NCI-H510A treated with DMSO at 0.1 percent for 48 hours (cell line): ENCODE measurements at places on chromosomes 7 and 10.
A peak's percentile ranks its signal among the peaks of the same experiment; 100 is the strongest.

- DNase-seq, result no peak
Measured at GRCh38 chr7:46681865-46682503, 760.9 kb upstream of the IGFBP3 start.

- no peak for DNase-seq
Measured at GRCh38 chr10:3293581-3294431, 121.2 kb upstream of the PITRM1 start.

GRCh38 chr10:28807760-28808613 is 130.7 kb downstream of the BAMBI start:
- DNase-seq, result no peak

- no peak for DNase-seq
Measured at GRCh38 chr7:38905056-38905759, 3.8 kb downstream of the VPS41 start.

DNA sequence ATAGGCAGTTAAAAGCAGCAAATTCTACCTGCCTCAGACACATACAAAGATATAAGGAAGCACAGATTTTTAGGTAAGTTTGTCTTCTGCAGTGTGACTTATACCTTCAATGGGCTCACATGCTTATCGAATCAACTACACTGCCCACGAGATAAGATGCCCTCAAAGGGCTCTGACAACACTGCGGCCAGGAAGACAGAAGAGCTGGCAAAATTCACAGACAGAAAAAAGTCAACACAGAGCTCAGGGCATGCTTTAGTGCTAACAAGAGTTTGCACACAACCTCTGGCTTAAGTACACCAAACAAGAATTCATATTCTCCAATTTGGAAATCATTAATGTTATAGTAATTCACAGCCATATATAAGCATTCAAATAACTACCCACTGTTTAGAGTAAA is 62.3 kb downstream of the LARP4B start:
- no peak for DNase-seq

DNA sequence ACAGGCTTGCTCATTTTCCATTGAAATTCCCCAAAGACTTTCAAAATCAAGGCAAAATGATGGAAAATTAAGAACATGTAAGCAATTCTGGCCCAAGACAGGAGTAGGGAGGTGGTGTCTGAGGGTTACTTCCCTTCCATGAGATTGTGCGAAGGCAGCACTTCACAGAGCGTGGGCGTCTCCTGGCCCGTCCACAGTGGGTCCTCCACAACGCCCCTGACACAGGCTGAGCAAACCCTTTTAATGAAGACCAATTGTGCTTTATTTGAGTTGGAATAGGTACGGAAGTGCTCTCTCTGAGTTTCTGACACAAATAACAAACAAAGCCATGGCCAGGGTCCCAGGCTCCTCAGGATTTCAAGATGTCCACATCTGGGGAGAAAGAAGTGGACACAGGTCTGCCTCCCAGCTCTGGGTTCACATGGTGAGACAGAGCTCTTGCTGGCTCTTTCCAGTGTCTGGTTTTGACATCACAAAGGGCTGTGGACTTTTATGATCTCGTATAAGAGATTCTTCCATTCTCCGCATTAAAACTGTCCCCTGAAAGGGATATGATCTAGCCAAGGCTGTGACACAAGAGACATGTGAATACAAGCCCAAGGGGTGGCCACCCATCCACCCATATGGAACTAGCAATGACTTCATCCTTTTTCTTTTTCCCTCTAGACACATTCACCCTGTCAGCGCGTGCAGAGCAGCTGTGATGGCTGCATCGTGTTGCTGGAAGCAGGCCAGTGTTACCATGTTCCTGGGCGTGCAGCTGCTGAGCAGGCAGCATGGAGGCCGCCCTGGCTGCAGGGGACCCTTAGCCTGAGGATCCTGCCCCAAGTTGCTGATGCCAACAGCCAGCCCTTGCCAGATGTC is 145.6 kb downstream of the ADAM12 start:
- DNase-seq, result peak; percentile 18

GRCh38 chr10:28838908-28839307 is 161.6 kb downstream of the BAMBI start:
- no peak for DNase-seq

DNA sequence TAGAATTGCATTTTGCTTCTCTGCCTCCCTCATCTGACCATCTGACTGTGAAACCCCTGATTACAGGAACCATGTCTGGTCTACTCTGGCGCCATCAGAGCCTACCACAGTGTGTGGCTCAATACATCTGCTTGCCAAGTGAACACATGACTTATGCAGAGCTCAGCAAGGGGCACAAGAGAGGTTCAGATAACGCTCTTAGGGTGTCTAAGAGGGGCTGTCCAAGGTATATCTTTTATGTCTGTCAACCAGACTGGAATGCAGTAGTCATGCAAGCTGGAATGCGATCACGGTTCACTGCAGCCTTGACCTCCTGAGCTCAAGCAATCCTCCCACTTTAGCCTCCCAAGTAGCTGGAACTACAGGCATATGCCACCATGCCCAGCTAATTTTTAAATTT is 10.3 kb upstream of the RRP12 start:
- no peak for DNase-seq

- DNase-seq, result no peak
Measured at GRCh38 chr10:11646450-11646849, 35.0 kb upstream of the USP6NL start.

- no peak for DNase-seq
Measured at GRCh38 chr7:11430112-11430511, 401.9 kb downstream of the THSD7A start.

DNA sequence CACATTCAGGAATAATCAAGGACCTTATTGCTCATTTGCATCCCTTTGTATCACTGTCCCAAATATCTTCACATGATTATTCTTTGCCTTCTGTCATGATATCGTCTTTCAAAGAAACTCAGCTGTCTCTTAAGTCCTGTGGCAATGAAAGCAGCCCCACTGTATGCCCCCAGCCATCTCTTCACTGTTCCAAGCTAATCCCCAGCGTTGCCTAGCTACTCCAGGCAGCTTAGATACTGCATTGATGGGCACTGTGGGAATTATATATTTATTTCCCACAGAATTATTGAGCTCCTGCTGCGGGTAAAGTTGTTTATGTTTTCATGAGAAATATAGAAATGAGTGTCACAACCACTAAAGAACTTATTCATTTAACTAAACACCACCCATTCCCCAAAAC is 38.8 kb downstream of the SND1 start:
- no peak for DNase-seq

GRCh38 chr10:116660860-116661259 is 40.1 kb downstream of the PNLIPRP2 start:
- no peak for DNase-seq

GRCh38 chr10:117539361-117539773 is 3.2 kb upstream of the EMX2 start:
- DNase-seq, result no peak

DNA sequence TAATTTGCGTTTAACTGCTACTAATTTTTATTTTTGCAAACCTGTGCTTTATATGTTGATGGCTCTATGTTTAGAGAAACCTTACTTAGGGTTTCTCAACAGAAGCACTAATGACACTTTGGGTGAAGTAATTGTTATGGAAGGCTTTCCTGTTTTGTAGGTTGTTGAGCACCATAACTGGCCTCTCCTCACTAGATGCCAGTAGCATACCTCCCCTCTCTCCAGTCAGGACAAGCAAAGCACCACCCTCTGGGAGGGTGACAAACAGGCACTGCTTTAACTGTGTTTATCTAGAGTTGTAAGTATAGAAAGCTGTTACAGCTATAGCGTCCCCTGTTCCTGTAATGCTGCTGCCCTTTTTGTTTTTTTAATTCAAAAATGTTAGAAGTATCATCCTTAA is 60.9 kb downstream of the WAC start:
- DNase-seq, result no peak

DNA sequence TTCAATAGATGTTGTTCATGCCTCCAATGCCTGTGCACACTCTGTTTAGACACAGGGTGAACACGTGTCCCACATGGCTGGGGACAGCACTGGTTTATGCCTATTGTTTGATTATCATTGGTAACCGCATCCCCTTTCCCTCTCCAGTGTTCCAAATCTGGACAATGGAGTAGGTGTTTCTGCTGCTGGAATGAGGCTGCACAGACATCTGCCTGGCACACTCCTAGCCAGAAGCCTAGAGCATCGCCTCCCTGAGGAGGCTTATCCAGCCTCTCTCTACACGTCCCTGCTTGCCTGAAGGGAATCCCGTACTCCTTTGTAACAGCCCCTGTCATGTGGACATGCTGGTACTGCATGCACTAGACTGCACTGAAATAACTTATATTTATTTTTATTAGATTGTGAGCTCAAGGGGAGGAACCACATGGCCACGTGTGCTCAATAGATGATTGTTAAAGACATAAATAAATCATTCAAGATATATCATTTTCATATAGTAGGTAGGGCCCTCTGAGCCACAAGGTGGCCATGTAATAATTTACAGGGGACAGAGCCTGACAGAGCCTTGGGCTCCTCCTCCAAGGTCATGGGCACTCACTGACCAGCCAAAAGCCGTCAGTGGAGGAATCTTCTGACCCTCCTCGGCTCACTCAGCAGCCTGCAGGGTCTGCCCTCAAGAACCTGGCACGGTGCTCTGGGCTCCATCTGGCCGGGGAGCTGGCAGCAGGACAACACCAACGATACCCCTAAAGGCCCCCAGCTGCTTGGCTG is 310.9 kb upstream of the ZNF32 start:
- DNase-seq, result no peak

GRCh38 chr7:142385491-142386340 is 127.9 kb upstream of the PRSS58 start:
- no peak for DNase-seq

DNA sequence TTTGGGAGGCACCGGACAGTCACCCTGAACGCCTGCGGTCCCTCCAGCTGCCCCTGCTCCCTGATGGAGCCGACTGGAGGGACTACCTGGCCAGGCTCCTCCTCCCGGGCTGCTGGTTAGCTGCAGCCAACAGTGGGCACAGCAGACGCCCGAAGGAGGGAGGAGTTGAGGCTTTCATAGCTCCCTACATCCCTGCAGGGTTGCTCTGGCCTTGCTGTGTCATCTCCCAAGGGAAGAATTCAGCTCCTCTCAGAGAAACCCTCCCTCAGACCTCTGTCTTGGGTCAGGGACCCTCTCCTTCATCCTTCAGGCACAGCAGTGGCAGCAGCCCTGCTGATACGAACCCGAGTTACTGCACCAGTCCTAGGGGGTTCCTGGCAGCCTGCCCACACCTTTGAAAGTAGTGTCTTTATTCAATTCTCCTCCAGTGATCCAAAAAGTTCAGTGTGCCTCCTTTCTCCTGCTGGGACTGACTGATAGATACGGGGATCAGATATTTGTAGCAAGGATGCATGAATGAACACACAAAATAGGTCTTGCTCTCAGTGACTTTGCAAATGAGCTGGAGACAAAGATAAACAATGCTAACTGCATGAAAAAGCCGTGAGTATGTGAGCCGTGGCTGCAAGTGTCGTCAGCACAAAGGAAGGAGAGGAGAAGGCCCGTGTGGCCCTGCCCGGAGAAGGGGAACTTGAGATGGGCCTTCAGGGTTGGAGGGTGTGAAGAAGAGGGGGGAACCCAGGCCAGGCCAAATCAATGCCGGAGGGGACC is 136.6 kb downstream of the PRKAG2 start:
- DNase-seq, result no peak

GRCh38 chr7:131281266-131282048 is 46.2 kb upstream of the MKLN1 start:
- DNase-seq, result no peak

DNA sequence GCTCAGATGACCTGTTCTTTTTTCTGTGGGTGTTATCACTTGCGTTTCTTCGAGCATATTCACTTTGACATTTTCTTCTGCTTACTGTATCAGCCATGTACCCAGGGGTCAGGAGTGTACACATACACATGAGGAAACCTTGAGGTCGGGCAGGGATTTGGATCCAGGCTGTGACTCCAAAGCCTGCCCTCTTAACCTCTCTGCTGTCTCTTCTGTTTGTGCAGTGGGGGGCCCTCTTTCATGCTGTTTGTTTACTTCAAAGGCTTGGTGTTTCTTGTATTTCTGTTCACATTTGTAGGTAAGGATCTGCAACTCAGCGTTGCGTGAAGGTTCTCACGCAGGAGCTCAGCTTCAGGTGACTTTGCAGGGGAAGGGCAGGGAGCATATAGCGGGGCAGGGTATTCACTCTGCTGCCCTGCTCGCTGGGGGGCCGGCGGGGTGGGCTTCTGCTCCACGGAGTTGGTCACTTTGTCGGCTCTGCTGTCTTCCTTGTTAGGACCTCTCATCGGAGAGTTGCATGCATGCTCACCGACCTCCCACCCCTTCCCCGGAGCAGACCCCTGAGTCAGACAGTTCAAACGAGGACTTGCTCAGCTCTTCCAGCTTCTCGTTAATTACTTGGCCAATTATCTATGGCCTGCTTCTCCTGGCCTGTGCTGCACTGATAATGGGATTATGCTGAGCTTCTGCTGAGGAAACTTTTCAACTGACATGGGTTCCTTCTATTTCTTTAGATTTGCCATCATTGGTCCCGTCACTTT is 77.5 kb downstream of the SDK1 start:
- DNase-seq, result no peak

DNA sequence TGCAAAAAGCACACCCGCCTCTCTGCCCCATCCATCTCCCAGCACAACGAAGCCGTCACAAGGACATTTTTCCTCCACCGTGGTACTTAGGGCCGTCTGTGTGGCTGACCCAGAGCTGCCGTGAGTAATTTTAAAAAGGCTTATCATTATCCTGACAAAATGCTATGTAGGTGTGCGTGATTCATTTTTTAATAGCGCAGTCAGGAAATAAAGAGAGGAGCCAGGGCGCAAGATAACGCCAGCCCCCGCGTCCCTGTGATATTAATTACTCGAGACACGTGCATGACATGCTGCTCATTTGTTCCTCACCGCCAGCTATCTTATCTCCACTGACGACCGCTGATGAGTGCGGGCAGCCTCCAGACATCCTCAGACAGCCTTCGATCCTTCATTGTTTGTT is 332.7 kb upstream of the PFKP start:
- DNase-seq, result no peak

GRCh38 chr10:71392791-71393781 is 3.6 kb upstream of the CDH23 start:
- DNase-seq, result no peak
